ENCODE measurements at places on chromosomes 4 and X. TPM values are rescaled to one million over a fixed set of nuclear protein-coding genes. Genes with fewer than 3 reads are reported as not detected.

TMPRSS11D gene
- total RNA-seq, result not detected

ZMAT1 gene
- 16.7 TPM for total RNA-seq

ODAPH gene
- not detected for total RNA-seq

MANBA gene
- 56.2 TPM for total RNA-seq

ANK2 gene
- total RNA-seq, result 22.0 TPM

DCLK2 gene
- total RNA-seq, result 4.0 TPM

DNA sequence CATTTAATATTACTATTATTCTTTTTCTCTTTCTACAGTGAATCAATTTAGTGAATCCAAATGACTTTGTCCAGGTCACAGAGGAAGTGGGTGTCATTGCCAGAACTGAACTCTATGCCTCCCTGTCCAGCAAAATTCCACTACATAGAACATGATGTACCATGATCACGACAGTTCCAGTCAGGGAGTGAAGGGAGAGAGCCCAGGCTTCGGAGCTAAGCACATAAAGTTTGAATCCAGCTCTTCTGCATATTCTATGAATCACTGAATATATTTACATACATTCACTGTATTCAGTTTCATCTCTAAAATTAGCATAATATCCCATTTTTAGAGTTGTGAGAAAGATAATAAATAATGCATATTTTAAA is 17.4 kb downstream of the ARHGEF38 start:
- DNase-seq, result no peak

GRCh38 chr4:6023731-6024130 is 5.5 kb upstream of the C4orf50 start:
- no peak for DNase-seq

DNA sequence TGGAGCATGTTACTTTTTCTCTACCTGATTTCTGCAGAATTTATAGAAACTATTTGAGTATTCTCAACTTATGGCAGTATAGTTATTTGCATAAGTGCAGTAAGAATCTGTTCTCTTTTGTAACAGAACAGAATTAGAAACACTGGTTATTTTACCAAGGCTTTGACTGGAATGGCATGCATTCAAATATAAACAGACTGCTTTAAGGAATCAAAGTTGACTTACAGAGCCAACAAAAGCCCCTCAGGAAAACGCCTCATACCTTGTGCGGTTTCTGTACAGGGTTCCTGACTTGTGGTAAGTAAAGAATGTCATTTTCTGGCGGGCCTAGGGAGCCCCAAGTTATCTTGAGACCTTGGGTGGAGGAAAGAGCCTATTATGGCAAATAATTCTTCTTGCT is 97.1 kb downstream of the GPR143 start:
- DNase-seq, result no peak

DNA sequence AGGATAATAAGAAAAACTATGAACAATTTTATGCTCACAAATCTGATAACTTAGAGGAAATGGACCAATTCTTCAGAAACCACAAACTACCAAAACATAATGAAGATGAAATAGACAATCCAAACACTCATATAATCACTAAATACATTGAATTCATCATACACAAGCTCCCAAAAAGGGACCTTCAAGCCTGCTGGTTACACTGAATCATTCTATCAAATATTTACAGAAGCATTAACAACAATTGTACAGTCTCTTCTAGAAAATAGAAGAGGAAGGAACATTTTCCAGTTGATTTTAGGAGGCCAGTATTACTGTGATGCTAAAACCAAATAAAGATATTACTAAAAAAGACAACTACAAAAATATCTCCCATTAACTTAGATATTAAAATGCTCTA is 88.3 kb downstream of the IL15 start:
- no peak for DNase-seq

- DNase-seq, result no peak
These were observed 34.4 kb downstream of the GLRA3 start for GRCh38 chr4:174794543-174795094.

DNA sequence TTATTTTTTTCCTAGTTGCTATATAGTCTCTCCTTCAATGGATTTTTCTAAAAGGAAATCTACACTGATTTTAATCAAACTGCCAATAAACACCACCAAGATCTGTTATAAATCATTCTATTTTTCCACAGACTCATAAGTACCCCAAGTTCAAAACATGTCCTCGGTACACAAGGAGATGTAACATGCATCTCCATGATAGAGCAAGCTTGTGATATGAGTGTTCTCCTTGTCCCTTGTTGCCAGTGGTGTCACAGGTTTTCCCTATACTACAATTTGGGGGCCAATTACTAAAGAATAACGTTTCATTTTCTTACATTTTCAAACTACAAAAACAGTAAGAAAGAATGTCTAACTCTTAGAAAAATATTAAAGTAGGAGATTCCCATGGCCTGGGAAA is 491 bp downstream of the ARHGEF6 start:
- no peak for DNase-seq

DNA sequence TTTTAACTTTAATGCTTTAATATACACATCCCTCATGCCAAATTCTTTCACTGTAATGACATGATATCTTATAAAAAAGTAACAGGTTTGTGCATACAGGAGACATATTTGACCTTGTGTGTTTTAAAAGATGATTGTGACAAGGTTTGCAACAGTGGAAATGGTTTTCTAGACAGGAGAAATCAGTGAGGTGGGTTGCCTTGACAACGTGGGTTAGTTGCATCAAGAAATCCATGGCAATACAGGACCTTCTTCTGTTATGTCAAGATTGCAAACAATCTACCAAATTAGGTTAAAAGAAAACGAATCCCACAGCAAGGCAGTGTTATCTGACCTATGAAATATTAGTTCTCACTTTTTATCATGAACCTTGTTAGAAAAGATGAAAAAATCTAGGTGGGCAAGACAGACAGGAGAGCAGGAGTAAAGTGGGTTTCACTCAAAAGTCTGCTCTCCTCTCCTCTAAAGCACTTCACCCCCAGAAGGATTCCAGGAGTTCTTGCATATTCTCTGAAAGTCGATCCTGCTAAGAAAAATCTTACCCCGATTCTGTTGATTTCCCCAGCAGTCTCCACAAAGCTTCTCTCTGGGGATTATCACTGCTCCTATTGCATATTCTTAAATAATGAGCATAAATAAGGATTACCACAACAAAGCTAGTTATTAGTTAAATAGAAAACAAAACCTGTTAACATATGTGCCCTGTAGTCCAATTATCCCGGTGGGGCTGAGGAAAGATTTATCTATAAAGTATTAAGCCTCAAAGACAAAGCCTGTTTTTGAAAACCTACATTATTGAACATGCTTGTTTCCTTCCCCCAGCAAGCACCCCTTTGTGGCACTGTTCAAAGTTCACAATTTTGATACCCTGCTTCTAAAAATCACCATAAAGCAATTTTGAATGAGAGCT is 71.0 kb downstream of the TMA16 start:
- no peak for DNase-seq

GRCh38 chr4:119132306-119132705 is 3.3 kb upstream of the MYOZ2 start:
- DNase-seq, result no peak

DNA sequence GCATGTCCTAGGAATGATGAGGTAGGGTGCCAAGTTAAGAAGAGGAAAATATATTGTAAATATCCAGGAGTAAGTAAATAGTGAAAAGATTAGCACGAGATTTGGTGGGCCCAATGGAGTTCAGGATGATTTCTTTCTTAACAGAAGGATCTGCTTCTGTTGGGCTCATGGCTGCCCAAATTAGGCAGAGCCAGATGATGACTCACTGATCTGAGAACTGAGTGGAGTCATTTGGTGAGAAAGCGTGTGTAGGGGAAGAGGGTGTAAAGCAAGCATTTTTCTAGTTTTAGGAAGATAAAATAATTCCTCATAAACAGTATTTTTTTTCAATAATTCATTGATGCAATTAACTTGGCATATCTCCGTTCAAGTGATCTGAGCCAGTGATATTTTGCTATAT is 1.6 kb downstream of the TBX22 start:
- no peak for DNase-seq

DNA sequence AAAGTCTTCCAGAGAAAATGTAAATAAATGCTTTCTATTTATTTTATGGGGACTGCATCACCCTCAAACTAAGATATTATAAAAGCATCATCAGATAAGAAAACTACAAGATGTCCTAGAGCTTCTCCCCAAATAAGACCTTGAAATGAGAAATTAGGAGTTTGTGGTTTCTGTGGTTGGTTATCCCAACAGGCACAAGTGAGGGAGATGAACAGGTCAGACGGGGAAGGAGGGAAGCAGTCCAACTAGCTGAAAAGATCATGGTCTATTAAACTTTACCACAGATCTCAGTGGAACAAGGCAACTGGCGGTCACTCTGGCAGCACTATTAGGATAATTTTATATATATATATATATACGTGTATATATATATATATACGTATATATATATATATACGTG is 319.3 kb upstream of the GRID2 start:
- no peak for DNase-seq

- DNase-seq, result no peak
These were observed 217.3 kb downstream of the SPANXN1 start for GRCh38 chrX:145464650-145465049.

DNA sequence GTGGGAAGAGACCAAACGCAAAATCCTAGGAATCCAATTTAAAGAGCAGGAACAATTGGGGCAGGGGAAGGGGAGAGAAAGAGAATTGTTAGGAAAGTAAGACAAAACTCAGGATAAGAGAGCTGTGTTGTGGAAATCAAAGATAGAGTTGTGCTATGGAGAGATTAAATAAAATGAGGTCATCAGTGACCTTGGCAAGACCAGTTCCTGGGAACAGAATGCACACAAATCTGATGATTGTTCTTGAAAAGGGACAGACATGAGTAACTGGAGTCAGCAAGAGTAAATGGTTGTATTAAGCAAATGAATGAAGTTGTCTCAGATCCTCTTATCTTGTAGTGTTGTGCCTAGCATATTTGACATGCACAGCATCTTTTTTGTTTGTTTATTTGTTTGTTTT is 267.4 kb downstream of the IL1RAPL1 start:
- no peak for DNase-seq

- DNase-seq, result no peak
These were observed 34.5 kb upstream of the FAM9C start for GRCh38 chrX:13078739-13079444.

GRCh38 chr4:73053076-73053475 is 16.4 kb downstream of the COX18 start:
- no peak for DNase-seq

DNA sequence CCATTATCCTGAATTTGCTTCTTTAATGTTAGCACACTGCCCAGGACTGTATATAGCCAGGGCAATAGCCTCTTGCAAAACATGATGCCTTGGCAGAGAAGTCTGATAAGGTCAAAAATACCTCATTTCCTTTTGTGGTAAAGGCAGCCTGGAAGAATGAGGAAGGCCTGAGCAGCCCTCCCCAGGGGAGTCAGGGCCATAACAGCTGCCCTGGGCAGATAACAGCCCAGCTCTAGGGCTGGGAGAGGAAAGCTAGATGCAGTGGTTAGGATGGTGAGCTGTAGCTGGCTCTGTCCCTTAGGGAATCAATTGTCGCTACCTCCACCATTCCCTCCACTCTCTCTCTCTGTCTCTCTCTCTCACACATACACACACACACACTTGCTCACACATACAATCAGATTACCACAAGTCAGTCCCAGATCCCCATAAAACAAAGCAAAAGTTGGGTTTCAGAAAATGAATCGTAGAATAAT is 29.2 kb downstream of the EFHC2 start:
- no peak for DNase-seq

GRCh38 chrX:86946569-86946968 is 571.0 kb upstream of the KLHL4 start:
- DNase-seq, result no peak

DNA sequence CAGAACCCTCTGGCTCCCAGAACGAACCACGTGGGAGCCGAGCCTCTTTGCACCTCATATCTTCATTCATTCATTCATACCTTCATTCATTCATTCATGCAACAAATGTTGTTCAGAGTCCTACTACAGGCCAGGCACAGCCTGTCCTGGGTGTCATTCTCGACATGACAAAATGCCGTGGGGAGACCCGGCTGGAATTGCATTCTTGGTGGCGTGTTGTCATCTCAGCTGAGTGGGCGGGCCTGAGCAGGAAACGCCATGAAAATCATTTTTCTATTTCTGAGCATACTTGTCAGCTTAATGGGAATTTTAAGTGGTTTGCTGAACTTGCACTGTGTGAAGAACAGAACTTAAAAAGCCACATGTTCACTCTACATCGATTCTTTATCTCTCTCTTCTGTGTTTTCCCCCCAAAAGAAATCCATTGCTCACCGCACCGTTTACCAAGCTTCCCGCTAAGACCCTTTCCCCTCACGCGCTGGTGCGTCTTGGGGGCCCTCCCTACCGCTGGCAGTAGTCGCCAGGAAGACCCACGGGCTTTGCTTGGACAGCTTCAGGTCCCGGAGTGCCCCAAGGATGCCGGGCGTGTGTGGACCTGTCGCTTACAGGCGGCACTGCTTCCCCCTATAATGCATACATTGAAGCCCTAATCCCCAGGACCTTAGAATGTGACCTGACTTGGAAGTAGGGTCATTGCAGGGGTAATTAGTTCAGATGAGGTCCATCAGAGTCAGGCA is 41.6 kb upstream of the HMX1 start:
- peak; percentile 24 for DNase-seq

DNA sequence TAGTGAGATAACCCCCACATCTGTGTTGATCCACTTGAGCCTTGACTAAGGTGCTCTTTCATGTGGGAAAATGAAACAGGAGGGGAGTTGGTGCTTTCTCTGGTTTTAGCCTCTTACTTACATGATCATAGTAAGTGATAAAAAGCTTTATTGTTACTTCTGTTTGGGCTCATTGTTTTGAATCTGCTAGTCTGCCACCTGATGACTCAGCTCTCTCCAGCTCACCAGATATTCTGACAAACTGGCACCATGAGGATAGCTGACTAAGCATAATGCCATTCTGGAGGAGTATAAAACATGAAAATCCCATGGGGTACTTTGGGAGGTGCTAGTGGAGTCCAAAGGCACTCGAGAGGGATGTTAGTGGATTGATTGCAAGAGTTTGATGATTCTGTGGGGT is 824.0 kb downstream of the RAPGEF2 start:
- no peak for DNase-seq

- DNase-seq, result no peak
These were observed 2.7 kb upstream of the PYURF start for GRCh38 chr4:88526221-88526815.

DNA sequence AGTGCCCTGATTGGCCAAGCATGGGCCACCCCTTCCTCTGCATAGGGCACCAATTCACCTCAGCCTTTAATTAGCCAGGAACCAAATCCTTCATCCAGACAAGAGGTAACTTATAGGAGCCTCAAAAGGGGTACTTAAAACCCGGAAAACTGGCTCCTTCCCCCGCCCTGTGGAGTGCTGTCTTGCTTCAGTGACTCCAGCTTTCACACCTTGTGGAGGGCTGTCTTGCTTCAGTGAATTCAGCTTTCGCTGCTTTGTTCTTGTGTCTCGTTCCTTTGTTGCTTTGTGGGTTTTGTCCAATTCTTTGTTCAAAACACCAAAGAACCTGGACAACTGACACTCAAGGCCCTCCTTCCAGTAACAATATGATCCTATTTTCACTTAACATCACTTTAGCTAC is 82.2 kb upstream of the FRG1 start:
- DNase-seq, result no peak

DNA sequence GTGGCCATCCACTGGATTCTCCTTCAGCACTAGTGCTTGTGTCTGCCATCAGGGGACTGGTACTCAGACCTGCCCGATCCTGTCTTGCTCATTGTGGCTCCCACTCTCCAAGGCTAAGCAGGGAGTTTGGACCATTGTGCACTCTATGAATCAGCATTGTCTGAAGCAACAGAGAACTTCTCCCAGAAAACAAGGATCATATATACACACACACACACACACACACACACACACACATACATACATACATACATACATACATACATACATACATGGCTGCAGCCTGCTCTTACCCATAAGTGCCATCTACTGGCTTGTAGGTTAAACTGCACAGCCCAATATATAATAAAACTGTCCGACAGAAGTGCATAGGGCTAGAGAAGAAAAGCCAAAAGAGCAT is 345.3 kb upstream of the LCORL start:
- DNase-seq, result no peak
